Transverse colon (tissue), 4 donors: ENCODE measurements at places on chromosomes 12 and 14. TPM values are rescaled to one million over a fixed set of nuclear protein-coding genes. Genes with fewer than 3 reads are reported as not detected.

- H3K4me3 ChIP-seq = no peak overlapping the region
- peaks cover 2% of the 10 kb centered on the region for H3K4me1 ChIP-seq
- H3K36me3 ChIP-seq = no peaks in the 10 kb centered on the region
- no peak for DNase-seq
- H3K27me3 ChIP-seq = no peaks in the 10 kb centered on the region
- H3K27ac ChIP-seq = no peak overlapping the region
Measured at GRCh38 chr14:33569821-33570687, 380.8 kb downstream of the EGLN3 start.

Gene KITLG
- total RNA-seq = 42.1 TPM

Gene SLC41A2
- 136 TPM for total RNA-seq

GRCh38 chr14:24673059-24673458 is 39.1 kb upstream of the GZMB start:
- peak overlapping the region; percentile 58 for H3K27ac ChIP-seq
- H3K36me3 ChIP-seq = no peaks in the 10 kb centered on the region
- H3K27me3 ChIP-seq = peaks cover 16% of the 10 kb centered on the region

Gene CD69
- total RNA-seq = 7.8 TPM

GRCh38 chr12:1936406-1937320 is 18.2 kb upstream of the CACNA2D4 start:
- H3K36me3 ChIP-seq = peaks cover 6% of the 10 kb centered on the region
- H3K27ac ChIP-seq = peak overlapping the region; percentile 83
- no peak overlapping the region for H3K4me3 ChIP-seq
- H3K4me1 ChIP-seq = peaks cover 69% of the 10 kb centered on the region

Gene PDE3A
- 51.3 TPM for total RNA-seq

DNA sequence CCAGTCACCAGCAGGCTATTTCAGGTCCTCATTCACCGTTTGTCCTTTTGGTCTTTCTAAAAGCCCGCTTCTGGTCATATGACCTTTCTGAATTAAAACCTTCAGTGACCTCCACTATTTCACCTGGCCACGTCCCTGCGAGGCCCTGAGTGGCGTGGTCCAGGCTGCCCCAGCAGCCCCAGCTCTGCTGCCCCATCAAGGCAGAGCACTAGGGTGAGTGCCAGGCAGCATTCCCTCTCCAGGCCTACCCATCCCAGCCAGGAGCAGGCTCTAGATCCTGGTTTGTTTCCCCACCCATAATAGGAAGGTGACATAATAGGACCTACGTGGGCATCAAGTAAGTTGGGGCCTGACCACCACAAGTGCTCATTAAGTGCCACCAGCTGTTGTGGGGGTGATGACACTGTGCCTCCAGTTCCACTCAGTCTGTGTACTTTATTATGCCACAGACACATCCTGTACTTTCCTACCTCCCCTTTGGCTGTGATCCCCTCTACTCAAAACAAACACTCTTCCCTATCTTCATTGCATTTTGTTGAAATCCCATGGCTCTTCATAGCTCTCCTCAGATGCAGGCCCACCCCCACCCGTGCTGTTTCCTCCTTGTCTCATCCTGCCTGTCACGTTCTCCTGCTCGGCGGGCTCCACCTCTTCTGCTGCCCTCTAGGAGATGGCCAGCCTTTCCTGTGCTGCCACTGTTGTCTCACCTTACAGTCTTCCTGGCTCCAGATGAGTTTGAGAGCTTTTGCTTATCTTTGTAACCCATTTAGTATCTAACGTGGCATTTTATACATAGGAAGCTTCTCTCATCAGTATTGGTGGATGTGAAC is 21.4 kb downstream of the CKB start:
- no peak overlapping the region for H3K27ac ChIP-seq
- peaks cover 19% of the 10 kb centered on the region for H3K36me3 ChIP-seq
- no peak overlapping the region for H3K4me3 ChIP-seq
- no peaks in the 10 kb centered on the region for H3K27me3 ChIP-seq

DNA sequence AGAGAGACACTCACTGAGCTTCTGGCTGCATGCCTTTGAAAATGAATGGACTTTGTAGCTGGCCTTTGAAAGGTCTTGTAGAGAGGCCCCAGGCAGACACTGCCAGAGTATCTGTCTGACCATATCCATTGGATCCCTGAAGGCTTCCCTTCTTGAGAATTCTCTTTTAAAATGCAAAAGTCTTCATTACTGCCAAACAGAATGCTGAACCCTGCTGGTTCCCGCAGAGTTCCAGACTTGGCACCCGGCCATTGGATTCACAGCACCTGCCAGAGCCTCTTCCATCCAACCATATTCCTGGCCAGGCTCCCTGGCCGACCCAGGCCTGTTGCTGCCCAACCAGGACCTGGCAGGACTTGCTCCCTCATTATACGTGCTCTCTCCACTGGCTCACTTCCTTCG is 182.5 kb downstream of the GXYLT1 start:
- H3K27ac ChIP-seq = no peak overlapping the region
- DNase-seq = no peak
- H3K36me3 ChIP-seq = no peaks in the 10 kb centered on the region

- no peak for DNase-seq
- no peak overlapping the region for H3K4me3 ChIP-seq
- H3K4me1 ChIP-seq = no peaks in the 10 kb centered on the region
- H3K36me3 ChIP-seq = no peaks in the 10 kb centered on the region
- H3K27ac ChIP-seq = no peak overlapping the region
- H3K27me3 ChIP-seq = no peaks in the 10 kb centered on the region
Measured at GRCh38 chr12:29025937-29026336, 123.1 kb upstream of the FAR2 start.

DNA sequence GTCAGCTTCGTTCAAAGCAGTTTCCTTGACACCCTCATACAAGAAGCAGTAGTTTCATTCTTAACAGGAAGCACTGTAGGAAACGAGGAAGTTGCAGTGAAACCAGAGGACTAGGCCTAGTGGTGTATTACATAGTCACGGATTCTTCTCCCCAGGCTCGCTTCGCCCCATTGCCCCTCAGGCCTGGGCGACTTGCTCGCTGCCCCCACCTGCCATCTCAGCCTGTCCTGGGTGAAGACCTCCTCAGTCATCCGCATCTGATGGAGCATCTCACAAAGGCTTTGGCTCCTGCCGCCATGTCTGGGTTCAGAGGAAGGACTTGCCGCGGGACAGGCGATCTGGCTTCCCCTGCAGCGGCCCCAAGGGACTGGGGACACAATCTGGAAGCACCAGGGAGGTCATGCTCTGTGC is 93.5 kb downstream of the LMNTD1 start:
- H3K27ac ChIP-seq = no peak overlapping the region
- no peaks in the 10 kb centered on the region for H3K27me3 ChIP-seq
- H3K4me1 ChIP-seq = no peaks in the 10 kb centered on the region
- DNase-seq = no peak
- H3K4me3 ChIP-seq = no peak overlapping the region
- no peaks in the 10 kb centered on the region for H3K36me3 ChIP-seq

DNA sequence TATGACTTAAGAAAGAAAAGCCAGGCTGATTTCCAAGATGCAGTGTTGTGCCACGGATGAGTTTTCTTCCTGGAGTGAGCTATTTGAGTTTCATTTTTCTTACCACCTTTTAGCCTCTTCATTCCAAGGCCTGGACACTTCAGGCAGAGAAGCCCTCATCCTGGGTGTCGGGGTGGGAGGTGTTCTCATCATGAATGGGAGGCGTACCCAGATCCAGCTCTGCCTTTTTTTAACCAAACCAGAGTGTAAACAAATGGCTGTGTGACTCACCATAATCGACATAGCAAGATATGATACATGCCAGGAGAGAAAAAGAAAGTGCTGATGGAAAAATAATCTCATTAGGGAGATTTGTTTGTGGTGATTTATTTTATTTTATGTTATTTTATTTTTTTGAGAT is 79.9 kb downstream of the ARF6 start:
- DNase-seq = peak; percentile 74
- H3K36me3 ChIP-seq = no peaks in the 10 kb centered on the region
- H3K4me1 ChIP-seq = peaks cover 70% of the 10 kb centered on the region

DNA sequence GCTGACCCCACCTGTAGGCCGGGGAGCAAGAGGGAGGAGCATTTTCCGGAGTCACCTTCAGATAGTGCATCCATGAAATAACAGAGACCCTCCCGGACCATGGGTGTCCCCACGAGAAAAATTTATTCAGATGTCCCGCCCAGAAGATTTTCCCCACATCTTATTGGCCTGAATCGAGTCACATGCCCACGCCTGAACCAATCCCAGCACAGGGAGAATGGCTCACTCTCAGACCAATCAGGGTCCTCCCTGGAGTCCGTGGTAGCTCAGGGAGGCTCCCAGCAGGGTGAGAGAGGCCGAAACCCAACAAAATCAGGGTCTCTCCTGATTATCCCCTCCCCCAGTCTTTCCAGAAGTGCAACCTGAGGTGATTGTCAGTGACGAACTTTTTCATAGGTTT is 16.4 kb upstream of the NCOR2 start:
- H3K27me3 ChIP-seq = no peaks in the 10 kb centered on the region
- no peak overlapping the region for H3K4me3 ChIP-seq
- peaks cover 10% of the 10 kb centered on the region for H3K4me1 ChIP-seq
- H3K36me3 ChIP-seq = no peaks in the 10 kb centered on the region

- H3K4me1 ChIP-seq = no peaks in the 10 kb centered on the region
- no peak for DNase-seq
- no peak overlapping the region for H3K27ac ChIP-seq
- no peak overlapping the region for H3K4me3 ChIP-seq
- no peaks in the 10 kb centered on the region for H3K36me3 ChIP-seq
Measured at GRCh38 chr12:124040737-124041136, 67.7 kb downstream of the ZNF664 start.

Gene LBHD2
- total RNA-seq = not detected

Gene ZDHHC22
- 0.14 TPM for total RNA-seq

DNA sequence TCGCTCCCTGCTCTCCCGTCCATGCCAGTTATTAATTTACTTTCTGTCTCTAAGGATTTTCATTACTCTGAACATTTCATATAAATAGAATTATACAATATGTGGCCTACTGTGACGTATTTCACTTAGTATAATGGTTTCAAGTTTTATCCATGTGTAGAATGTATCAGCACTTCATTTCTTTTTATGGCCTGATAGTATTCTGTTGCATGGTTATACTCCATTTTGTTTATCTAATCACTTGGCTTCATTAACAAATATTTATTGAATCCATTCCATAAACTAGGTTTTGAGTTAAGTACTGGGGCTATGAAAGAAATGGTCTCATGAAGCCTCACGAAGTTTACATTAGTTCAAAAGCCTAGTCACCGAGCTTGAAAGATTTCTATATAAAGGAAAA is 7.6 kb downstream of the GPR65 start:
- no peak overlapping the region for H3K4me3 ChIP-seq
- H3K4me1 ChIP-seq = no peaks in the 10 kb centered on the region
- no peak for DNase-seq
- no peaks in the 10 kb centered on the region for H3K36me3 ChIP-seq

Gene ARL1
- total RNA-seq = 5.6 TPM

DNA sequence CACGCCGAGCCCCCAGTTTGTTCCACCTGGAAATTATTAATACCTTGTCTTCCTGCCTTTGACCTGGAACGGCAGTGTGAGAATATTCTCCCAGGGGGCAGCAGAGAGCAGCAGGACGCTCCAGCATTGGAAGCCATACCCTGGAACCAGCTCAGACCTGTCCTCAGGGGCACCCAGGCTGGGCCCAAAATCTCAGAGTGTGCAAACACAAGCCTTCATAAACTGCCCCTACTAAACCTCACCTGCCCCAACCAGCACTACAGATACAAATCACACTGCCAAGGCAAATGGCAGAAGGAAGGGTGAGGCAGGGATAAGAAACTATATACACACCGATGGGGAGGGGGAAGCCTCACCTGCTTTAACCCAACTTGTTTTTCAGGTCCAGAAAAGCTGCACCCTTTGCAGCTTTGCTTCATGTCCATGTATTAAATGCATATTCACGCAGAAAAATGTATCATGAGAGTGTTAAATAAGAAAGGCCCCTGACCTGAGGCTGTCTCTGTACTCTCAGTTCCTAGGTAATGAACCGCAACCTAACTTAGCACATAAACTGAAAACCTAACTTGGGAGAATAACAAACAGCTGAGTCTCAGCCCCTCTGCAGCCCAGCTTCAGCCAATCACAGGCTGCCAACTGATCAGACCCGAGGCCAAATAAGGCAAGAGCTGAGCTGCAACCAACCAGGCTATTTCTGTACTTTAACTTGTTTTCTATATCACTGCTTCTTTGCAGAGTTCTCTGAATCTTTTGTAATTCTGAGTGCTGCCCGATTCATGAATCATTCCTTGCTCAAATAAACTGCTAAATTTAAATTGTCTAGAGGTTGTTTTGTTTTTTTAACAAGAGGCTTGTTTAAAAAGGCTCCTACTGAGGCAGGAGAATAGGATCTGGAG is 130.1 kb downstream of the SPTSSA start:
- no peak overlapping the region for H3K4me3 ChIP-seq
- no peaks in the 10 kb centered on the region for H3K27me3 ChIP-seq
- H3K4me1 ChIP-seq = peaks cover 7% of the 10 kb centered on the region
- peak overlapping the region; percentile 54 for H3K27ac ChIP-seq
- H3K36me3 ChIP-seq = no peaks in the 10 kb centered on the region

Gene MYF5
- not detected for total RNA-seq

GRCh38 chr12:47120736-47121135 is 41.0 kb upstream of the AMIGO2 start:
- H3K27me3 ChIP-seq = no peaks in the 10 kb centered on the region
- no peaks in the 10 kb centered on the region for H3K36me3 ChIP-seq
- DNase-seq = no peak
- no peak overlapping the region for H3K27ac ChIP-seq
- no peak overlapping the region for H3K4me3 ChIP-seq

- no peak for DNase-seq
- H3K27ac ChIP-seq = no peak overlapping the region
- H3K4me1 ChIP-seq = no peaks in the 10 kb centered on the region
- no peak overlapping the region for H3K4me3 ChIP-seq
- H3K27me3 ChIP-seq = no peaks in the 10 kb centered on the region
Measured at GRCh38 chr12:10075451-10075850, 23.3 kb downstream of the CLEC1A start.

DNA sequence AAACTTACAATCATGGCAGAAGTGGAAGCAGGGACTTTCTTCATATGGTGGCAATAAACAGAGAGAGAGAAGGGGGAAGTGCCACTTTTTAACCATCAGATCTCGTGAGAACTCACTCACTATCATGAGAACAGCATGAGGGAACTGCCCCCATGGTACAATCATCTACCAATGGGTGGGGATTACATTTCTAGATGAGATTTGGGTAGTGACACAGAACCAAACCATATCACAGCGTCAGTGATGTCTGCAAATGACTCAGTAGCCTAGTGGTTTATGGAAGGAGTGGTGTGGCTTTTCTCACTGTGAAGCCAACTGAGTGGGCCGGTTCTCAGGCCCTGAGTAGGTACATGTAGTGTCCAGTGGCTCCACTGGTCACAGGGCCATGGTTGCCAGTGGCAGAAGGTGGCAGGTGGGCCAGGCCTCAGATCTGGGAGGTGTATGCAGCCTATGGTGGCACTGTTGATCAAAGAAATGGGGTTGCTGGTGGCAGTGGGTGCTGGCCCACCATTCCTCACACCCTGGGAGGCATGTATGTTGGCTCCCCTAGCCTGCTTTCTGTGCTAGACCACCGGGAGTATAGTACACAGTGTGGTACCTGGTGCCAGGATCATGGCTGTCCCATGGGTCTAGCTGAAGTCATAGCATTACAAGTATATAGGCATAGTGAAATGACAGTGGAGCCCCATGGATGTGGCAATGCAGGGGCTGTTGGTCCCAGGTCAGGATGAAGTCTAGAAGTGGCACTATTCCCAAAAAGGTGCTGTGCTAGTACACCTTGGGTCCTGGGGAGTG is 191.9 kb downstream of the NUBPL start:
- H3K27me3 ChIP-seq = no peaks in the 10 kb centered on the region
- peaks cover 3% of the 10 kb centered on the region for H3K36me3 ChIP-seq
- peaks cover 4% of the 10 kb centered on the region for H3K4me1 ChIP-seq
- H3K4me3 ChIP-seq = no peak overlapping the region

Gene CARMIL3
- 4.1 TPM for total RNA-seq

Gene NPAS3
- 6.4 TPM for total RNA-seq
